ENCODE measurements at places on chromosomes 11 and 22. TPM values are rescaled to one million over a fixed set of nuclear protein-coding genes. Genes with fewer than 3 reads are reported as not detected.
A peak's percentile ranks its signal among the peaks of the same experiment; 100 is the strongest.

GRCh38 chr22:31295360-31295759 lies 3.1 kb upstream of the PIK3IP1 start:
- H3K4me3 ChIP-seq, result no peak overlapping the region
- peaks cover 14% of the 10 kb centered on the region for H3K4me1 ChIP-seq
- H3K36me3 ChIP-seq, result no peaks in the 10 kb centered on the region

DNA sequence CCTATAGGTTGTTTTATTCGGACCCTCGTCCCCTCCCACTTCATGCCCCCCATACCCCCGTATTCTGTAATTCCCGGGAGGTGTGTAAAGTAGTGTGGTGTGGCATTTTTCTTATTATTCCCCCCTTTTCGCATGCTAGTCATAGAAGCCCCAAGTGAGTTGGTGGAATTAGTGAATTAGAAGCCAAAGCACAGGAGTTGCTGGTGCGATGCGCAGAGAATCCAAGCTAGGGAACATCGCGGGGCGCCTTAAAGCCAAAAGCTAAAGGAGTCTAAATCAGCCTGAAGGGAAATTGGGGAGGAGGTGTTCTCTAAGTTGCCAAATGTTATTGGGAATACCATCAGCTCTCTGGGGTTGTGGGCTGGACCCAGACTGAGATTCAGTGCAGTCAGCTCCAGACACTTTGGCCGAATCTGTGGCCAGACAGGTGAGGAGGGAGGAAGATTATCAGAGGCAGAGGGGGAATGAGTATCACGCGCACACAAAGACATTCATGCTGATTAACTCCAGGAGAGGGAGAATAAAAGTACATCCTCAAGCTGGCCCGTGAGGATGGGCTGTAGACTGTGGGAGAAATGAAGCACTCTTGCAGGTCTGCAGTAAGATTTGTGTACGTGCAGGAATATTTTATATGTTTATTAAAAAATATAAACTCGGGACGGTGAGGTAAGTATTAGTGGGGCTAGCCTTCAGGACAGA lies 102.8 kb upstream of the HSD17B12 start:
- peaks cover 50% of the 10 kb centered on the region for H3K4me1 ChIP-seq
- H3K27ac ChIP-seq, result no peak overlapping the region
- H3K27me3 ChIP-seq, result peaks cover 95% of the 10 kb centered on the region
- no peaks in the 10 kb centered on the region for H3K36me3 ChIP-seq
- H3K4me3 ChIP-seq, result no peak overlapping the region
- DNase-seq, result peak; percentile 44

DNA sequence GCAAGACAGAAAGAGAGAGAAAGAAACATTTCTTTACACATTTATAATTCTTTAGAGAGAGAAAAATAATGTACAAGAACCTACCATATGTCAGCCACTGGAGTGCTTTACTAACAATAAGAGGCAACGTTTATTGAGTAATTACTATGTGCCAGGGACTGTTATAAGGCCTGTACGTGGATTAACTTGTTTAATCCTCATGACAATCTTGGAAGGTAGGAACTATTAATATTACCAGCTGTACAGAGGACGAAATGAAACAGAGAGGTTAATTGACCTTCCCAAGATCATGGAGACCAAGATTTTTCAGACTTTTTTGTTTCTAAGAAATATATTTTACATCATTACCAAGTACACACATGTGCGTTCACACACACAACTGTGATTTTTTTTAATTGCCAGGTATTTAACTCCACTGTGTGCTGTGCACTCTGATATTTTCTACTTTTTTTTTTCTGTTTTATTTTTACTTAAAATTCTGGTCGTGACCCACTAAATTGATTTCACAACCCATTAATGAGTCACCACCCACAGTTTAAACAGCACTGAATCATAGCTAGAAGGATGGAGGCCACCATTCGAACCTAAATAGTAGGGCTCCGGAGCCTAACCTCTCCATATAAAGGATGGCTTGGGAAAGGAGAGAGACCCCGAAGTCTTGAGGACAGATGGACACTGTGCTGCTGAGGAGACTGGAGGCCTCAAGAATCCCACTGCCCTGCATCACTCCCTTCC lies 21.4 kb downstream of the CREB3L1 start:
- no peak overlapping the region for H3K4me3 ChIP-seq
- H3K27me3 ChIP-seq, result no peaks in the 10 kb centered on the region
- DNase-seq, result no peak
- peaks cover 45% of the 10 kb centered on the region for H3K4me1 ChIP-seq

DNA sequence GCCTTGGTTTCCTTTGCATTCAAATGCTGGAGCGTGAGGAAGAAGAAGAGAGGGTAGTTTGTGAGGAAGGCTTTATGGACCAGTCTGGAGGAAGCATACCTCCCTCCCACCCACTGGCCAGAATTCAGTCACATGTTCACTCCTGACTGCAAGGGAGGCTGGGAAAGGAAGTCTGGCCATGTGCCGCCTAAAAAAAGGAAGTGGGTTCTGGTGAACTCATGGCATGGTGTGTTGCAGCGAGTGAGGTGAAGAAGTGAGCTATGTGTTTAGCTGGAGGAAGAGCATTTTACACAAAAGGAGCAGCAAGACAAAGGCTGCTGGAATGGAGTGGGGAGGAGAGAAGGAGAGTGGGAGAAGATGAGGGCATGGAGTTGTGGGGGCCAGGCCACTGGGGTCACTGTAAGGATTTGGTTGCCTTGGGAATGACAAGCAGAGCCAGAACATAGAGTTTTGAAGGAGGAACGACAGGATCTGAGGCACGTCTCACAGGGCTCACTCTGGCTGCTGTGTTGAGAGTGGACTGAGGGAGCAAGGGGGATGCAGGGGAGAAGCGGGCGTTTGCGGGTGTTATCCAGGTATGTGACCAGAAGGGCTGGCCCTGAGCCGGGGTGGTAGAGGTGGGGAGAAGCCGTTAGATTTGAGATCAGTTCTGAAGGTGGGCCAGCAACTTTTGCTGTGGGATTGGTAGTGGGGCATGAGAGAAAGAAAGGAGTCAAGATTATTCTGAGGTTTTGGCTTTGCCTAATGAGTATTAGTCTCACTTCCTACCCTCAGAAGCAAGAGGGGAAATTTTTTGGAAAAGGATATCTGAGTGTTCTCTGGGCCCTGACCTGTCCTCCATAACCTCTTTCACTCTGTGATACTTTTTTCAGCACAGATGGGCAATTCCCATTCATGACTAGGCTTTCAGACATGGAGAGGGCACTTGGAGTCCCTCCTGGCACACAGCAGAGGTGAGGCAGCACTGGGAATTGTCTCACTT lies 26.4 kb downstream of the BMAL1 start:
- DNase-seq, result no peak
- H3K27ac ChIP-seq, result no peak overlapping the region
- no peaks in the 10 kb centered on the region for H3K4me1 ChIP-seq

GRCh38 chr11:69842746-69843528 lies 23.7 kb upstream of the FGF3 start:
- peaks cover 5% of the 10 kb centered on the region for H3K4me1 ChIP-seq
- no peak overlapping the region for H3K4me3 ChIP-seq
- H3K36me3 ChIP-seq, result no peaks in the 10 kb centered on the region
- DNase-seq, result no peak
- peaks cover 12% of the 10 kb centered on the region for H3K27me3 ChIP-seq

DNA sequence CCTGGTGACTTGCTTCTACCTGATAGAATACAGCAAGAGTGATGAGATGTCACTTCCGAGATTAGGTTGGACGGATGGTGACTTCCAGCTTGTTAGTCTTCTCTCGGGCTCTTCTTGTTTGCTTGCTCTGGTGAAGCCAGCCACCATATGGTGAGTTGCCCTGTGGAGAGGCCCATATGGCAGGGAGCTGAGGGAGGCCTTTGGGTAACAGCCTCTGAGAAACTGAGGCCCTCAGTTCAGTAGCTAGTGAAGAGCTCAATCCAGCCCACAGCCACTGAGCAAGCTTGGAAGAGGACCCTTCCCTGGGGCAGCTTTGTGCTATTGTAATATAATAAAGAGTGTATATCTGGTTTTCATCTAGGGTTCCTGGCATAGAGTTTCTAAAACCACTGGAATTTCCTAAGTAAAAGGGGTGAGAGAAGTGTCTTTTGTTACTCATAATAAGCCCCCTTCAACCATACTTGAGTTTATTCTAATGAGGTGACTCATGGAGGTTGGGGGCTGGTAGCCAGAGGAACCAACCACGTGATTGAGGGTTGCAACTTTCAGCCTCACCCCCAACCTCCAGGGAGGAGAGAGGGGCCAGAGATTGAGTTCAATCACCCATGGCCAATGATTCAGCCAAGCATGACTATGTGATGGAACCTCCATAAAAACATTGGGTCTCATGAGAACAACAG lies 8.0 kb upstream of the TPCN2 start:
- DNase-seq, result no peak
- peaks cover 36% of the 10 kb centered on the region for H3K4me1 ChIP-seq
- no peaks in the 10 kb centered on the region for H3K27me3 ChIP-seq
- no peak overlapping the region for H3K4me3 ChIP-seq
- peak overlapping the region; percentile 60 for H3K27ac ChIP-seq

- H3K36me3 ChIP-seq, result no peaks in the 10 kb centered on the region
- H3K27me3 ChIP-seq, result no peaks in the 10 kb centered on the region
- H3K27ac ChIP-seq, result no peak overlapping the region
- no peaks in the 10 kb centered on the region for H3K4me1 ChIP-seq
- DNase-seq, result no peak
Measured at GRCh38 chr22:39264349-39265038, 19.7 kb upstream of the PDGFB start.

DNA sequence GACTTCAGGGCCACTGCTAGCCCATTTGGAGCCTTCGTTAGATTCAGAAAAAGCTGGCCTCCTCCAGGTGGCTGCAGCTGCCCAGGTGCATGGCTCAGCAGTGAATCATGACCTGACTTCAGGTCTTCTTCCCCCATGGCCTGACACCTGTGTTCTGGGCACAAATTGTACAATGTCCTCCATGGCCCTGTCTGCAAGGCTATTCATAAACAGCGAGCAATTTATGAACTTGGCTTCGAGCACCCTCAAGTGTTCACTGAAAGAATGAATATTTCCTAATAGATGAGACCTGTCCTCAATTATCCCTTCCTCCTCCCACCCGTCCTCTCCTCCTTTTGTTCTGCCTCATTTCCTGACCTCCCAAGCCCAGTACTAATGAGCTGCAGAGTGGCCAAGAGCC lies 12.2 kb upstream of the VPS37C start:
- H3K4me1 ChIP-seq, result no peaks in the 10 kb centered on the region
- H3K4me3 ChIP-seq, result no peak overlapping the region
- no peaks in the 10 kb centered on the region for H3K36me3 ChIP-seq
- H3K27me3 ChIP-seq, result peaks cover 59% of the 10 kb centered on the region
- DNase-seq, result no peak

GRCh38 chr11:120131941-120132644 lies 5.8 kb downstream of the TRIM29 start:
- no peaks in the 10 kb centered on the region for H3K36me3 ChIP-seq
- H3K27me3 ChIP-seq, result peaks cover 11% of the 10 kb centered on the region
- no peak overlapping the region for H3K27ac ChIP-seq
- H3K4me3 ChIP-seq, result no peak overlapping the region
- DNase-seq, result no peak

CD81 gene
- 652 TPM for total RNA-seq

HEPN1 gene
- total RNA-seq, result not detected

KCNK4 gene
- total RNA-seq, result 0.43 TPM

CCDC73 gene
- total RNA-seq, result not detected

TUB gene
- 8.7 TPM for total RNA-seq
